ENCODE measurements at places on chromosomes 16 and 17.

GRCh38 chr17:75877752-75878173 is 618 bp downstream of the TRIM47 start:
- peak; percentile 82 for DNase-seq

DNA sequence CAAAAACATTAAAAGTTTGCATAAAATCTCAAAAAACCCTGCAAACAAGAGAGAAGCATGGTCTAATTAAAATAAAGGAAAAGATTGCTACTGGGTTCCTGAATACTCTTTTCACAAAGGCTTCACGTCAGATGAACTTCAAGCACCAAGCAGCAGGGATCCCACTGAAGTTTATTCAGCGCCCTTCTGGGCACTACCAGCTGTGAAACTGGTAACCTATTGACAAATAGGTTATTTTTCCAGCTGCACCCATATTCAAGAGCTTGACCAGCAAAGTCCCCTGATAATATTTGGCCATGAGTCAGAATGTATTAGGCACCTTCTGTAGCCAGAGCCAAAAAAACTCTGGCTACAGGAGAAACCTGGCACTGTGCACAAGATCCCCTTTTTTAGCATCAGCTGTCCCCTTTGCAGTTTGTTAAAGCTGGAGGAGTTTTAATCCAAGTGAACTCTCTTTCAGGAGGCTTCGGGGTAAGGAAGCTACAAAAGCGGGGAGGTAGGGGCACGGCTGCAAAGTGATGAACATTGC is 60.3 kb downstream of the GRIN2A start:
- no peak for DNase-seq

- DNase-seq = peak; percentile 79
Measured at GRCh38 chr17:82338858-82339633, 5.5 kb upstream of the SECTM1 start.

DNA sequence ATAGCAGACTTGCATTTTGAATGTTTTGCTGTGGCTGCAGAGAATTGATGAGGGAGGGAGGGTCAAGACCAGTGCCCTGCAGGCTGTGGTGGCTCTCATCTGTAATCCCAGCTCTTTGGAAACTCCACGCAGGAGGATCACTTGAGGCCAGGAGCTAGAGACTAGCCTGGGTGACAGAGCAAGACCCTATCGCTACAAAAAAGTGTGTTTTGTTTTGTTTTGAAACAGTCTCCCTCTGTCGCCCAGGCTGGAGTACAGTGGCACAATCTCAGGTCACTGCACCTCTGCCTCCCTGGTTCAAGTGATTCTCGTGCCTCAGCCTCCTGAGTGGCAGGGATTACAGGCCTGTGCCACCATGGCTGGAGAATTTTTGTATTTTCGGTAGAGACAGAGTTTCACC is 1.9 kb upstream of the UBE2G1 start:
- no peak for DNase-seq

GRCh38 chr16:16120044-16120381 is 103.3 kb downstream of the ABCC6 start:
- no peak for DNase-seq

DNA sequence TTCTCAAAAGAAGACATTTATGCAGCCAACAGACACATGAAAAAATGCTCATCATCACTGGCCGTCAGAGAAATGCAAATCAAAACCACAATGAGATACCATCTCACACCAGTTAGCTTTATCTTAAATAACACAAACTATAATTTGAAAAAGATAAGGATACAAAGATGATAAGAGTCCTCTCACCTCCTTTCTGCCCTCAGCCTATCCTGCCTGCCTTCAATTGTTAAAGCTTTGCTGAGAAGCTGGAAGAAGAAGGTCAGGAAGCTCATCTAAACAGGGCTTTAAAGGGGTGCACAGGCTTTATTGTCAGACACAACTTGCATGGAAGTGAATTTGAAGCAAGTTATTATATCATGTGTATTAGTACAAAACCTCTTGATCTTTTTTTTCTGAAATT is 676.3 kb upstream of the GOT2 start:
- DNase-seq = no peak

DNA sequence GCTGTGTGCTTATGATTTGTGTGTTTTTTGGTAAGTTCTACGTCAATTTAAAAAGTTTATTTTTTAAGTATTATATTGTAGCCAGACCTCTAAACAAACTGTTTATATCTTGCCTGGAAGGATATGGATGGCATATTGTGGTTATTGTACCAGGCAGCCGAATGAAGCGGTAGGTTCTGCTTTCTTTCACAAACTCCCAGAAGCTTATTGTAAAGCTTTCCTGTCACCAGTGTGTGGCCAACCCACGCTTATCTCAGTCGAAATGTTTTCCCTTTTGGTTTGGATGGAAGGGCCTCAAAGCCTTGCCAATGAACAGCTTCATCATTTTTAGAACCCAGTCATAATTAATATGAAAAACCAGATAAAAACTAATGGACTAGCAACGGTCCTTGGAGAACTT is 53.1 kb downstream of the CYB5B start:
- DNase-seq = no peak

DNA sequence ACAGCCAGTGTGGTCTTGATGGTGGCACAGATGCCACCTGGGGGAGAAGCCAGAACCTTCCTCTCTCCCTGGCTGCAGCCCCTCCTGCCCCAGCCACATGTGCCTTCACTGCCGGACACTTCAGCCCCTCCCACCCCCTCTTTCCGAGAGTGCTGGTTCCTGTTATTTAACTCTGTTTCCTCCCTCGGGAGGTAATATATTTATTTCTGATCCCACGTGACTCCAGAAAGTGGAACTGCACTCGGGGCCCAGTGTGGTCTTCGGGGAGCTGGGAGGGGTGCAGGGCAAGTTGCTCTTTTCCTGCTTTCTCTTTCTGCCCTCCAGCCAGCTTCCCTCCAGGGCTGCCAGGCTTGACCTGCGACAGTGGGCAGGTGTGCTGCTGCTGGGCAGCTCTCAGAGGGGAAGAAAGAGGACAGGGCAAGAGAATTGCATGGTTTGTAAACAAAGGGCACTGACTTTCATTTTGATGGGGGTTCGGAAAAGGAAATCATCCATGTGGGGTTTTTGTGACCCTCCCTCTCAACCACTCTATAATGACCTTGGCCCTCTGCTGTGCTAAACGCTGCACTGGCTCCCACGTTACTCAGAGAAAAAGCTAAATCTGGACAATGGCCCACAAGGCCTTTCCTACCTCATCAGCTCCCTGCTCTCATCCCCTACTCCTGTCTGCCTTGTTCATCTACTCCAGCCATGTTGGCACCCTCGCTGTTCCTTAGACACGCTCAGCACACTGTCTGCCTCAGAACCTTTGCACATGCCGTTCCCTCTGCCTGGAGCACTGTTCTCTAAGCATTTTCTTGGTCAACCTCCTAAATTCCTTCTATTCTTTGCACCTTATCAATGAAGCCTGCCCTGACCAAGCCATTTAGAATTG is 8.2 kb upstream of the CIITA start:
- no peak for DNase-seq
